Suprapubic skin (tissue), 4 donors: ENCODE measurements at places on chromosomes 3 and 15. TPM values are rescaled to one million over a fixed set of nuclear protein-coding genes. Genes with fewer than 3 reads are reported as not detected.

MCTP2 gene
- total RNA-seq = 17.2 TPM

SIN3A gene
- total RNA-seq = 55.2 TPM

SYNM gene
- total RNA-seq = 12.3 TPM

OR5AC2 gene
- not detected for total RNA-seq

- DNase-seq = no peak
Observed at GRCh38 chr15:52016316-52016715, 2.7 kb upstream of the MAPK6 start.

- DNase-seq = no peak
Observed at GRCh38 chr3:181317508-181317907, 328.0 kb upstream of the DNAJC19 start.

DNA sequence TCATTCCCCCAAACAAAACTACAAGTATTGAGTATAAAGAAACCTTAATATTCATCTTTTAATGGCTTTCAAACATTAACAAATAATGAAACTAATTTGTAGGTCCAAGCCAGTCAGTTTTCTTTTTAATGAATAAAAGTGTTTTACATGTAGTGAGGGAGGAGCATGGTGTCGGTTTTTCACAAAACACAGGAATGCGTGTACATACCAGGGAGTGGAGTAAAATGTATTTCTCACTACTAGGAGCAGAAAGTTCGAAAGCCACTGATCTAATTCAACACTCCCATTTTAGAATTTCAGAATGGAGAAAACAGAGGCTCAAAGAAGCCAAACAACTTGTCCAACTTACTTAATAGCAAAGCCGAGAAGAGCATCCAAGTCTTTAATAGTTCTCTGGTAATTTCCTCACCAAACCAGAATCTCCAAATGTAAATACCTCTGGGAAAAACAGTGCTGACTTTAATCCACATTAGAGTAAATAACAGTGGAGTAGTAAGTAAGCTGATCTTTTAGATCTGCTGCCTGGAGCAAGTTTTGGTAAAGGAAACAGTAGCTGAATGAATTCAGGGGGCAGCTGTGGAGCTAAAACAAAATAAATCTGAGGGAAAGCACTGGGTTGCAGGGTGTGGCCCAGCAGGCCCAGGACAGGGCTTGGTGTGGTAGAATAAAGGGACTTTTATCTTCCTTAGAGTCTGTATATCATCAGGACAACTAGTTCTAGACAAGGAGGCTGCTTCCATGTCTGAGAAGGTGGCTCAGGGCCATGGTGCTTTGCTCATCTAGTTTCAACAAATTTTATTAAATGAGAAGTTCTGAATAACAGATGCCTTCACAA lies 7.9 kb downstream of the ANP32A start:
- DNase-seq = no peak
